Substantia nigra (tissue), 51 donors: ENCODE measurements at places on chromosomes 13 and 19.

DNA sequence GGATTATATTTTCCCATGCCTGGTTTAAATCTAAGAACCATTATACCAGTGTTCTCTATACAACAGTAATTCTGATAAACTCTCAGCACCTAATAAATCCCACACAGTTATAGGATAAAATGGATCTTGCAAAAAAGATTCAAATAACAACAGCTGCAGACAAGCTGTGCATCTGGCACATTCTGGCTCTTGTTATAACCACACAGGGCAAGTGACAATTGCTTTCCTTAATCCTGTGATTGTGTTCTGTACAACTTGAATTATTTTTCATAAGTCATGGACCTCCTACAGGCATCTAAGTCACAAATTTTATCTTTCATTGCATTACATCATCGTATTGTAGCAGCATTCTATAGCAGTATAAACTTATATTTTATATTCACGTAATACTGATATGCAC is 948.3 kb downstream of the SLITRK1 start:
- no peak for DNase-seq

- DNase-seq = peak; percentile 59
These were observed 59.6 kb downstream of the MYO9B start for GRCh38 chr19:17135001-17135853.

DNA sequence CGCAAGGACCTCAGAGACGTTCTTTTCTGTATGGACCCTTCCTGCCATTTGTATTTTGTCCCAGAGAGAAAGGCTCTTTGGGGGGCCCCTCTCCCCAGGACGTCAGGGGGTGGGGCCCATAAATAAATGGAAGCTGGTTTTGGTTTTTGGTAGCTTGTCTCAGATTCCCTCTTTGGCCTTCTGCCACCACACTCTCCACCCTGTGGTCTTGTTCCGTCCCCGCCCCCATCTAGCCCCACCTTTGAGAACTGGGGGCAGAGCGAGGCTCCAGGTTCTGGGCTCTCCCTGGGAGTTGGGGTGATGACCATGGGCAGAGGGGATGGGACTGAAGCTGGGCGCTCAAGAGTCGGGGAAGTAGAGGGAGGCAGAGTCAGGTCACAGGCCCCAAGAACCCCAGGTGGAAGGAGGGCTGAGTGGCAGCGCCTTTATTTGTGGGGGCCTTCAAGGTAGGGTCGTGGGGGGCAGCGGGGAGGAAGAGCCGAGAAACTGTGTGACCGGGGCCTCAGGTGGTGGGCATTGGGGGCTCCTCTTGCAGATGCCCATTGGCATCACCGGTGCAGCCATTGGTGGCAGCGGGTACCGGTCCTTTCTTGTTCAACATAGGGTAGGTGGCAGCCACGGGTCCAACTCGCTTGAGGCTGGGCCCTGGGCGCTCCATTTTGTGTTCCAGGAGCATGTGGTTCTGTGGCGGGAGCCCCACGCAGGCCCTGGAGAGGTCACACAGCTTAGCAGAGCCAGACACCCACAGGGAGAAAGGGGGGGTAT is 3.3 kb downstream of the ISYNA1 start:
- DNase-seq = no peak

DNA sequence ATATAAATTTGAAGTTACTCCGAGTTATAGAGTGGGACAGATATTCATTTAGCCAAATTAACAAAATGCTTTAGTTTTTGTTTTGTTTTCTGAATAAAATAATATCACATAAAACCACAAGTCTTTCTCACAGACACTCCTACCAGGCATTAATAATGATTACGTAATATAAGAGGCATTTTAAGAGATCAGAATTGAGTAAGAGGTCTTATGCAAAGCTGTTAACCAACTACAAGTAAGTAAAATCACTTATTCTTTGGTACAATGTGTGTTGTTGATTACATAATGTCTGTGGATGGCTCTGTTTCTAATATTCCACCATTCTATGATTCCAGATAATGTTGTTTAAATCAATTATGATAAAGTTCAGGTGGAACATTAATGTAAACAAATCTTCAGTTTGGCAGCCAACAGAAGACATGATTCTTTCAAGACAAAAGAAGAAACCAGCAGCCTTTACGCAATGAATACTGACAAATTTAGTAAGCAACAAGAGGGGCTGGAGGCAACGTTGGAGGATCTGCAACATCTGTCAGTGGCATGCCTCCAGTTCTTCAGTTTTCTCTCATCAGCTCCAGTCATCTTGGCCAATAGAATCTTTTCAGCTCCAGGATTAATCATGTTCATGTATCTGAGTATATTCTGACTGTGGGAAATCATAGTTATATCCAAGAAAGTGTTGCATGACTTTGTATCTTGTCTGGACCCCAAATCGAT is 403.8 kb downstream of the SLITRK5 start:
- DNase-seq = no peak

DNA sequence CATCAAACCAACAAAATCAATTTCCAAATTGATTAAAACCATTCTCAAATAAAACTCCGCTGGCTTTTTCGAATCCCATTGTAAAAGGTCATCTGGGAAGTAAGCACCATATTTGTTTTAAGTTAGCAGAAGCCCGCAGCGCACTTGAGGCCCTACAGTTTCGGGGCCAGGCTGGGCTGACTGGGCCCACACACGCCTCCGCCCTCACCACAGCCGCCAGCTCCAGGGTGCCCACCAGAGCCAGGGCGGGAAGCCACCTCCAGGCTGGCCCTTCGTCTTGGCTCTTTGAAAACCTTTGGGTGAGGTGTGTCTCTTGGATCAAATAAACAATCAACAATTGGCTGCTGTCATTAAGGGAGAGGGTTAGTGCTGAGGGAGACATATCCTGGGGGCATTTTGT is 133.3 kb downstream of the SOX1 start:
- DNase-seq = no peak

- no peak for DNase-seq
These were observed 62.5 kb downstream of the RAP2A start for GRCh38 chr13:97496511-97496910.

- no peak for DNase-seq
These were observed 67.5 kb upstream of the DOCK9 start for GRCh38 chr13:99045396-99045795.

DNA sequence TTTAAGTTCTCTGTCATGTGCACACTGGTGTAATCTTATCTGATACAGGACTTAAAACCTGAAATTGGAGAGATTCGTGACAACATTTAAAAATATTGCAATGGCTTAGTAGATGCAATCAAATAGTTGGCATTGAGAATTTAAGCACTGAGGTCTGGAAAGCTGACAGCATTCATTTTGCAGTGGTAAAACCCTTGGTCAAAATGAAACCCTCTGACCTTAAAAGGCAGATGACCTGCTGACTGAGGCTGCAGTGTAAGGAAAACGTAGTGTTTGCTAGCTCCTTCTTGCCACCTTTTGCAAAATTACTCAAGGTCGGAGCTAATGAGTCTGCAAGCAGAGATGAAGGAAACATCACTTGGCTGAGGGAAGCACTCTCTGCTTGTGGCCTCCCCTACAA is 150.6 kb downstream of the KCTD12 start:
- DNase-seq = no peak

DNA sequence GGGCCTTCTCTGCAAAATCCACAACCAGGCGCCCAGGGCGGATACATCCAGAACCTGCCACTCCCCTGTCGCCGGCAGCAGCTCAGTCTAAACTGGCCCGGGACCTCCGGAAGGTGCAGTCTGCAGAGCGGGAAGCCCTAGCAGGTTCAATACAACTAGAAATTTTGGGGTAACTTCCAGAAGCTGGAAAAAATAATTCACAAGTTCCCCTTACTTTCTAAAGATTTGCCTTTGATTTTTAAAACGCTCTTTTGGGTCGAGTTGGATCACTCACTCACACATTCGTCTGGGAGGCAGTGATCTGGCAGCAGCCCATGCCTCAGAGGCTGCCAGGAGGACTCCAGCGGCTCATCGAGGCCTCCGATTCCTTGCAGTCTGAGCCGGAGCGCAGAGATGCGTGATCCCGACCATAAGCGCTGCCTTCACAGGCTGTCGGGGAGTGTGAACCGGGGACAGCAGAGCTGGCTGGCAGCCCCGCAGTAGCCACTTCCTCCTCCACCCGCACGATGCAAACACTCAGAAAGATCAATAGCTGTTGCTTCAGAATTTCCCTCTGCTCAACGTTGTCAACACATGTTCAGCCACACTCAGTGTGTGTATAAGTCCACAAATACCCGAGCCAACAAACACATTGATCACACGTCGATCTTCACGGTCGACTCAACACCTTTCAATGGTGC is 35.6 kb upstream of the ZNF507 start:
- DNase-seq = no peak

DNA sequence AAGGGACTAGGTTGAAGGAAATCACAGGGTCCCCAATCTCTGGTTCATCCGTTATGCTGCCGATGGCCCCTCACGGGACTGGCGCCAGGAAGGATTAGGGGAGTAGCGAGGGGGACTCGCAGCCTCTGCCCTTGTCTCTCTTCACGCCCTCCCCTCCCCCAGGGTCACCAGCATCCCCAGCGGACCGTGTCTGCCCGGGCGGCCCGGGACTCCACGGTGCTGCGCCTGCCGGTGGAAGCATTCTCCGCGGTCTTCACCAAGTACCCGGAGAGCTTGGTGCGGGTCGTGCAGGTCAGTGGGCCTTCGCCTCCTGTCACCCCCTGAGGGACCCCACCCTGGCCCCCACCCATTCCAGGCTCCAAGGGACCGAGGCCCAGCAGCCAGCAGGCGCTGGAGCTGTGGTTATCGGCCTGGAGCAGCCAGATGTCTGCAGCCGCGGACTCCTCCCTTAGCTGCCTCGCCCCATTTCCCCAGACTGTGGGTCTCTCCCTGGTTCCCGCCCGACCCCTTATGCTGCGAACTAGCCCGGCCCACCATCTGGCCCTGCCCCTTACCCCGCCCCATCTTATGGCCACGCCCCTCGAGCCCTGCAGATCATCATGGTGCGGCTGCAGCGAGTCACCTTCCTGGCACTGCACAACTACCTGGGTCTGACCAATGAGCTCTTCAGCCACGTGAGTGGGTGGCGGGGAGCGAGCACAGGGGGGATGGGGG is 5.4 kb downstream of the PNPLA6 start:
- DNase-seq = no peak

- DNase-seq = no peak
These were observed 28.7 kb upstream of the LMO7 start for GRCh38 chr13:75607447-75607846.

DNA sequence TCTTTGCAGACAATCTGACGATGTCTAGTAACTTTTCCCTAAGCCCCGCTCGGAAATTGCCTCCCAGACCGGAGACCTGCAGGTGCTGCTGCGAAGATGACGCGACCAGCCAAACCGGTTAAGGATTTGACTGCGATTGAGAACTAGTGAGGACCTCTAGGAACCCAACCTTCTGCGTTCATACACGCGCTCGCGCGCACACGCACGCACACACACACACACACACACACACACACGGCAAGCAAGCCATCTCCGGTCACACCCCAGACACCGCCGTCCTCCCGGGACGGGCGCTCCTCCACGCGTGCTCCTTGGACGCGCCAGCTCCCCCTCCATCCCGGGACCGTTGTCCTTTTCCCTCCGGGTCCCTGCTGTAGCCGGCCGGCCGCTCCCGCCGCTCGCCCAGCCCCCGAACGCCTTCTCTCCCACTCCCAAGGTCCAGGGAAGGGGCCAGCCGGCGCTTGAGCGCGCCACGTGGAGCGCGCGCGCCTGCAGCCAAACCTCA is 1.2 kb downstream of the TBC1D4 start:
- DNase-seq = no peak

- DNase-seq = no peak
These were observed 4.0 kb downstream of the SERPINE3 start for GRCh38 chr13:51343475-51343874.

DNA sequence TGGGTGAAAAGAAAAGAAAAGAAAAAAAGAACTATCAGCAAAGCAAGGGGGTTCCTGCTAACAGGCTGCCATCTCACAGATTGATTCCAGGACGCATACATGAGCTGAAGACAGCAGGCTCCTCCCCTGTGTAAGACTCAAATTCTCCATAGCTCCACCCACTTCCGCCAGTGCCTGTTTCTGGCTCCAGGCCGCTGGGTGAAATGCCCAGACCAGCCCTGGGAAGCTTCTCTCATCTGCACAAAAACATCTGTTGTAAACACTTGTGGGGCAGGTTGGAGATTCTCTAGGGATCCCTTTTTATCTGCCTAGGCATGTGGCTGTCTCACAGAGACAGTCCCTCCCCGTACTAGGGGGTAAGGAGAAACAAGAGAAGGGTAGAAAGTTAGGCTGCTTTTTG is 1054.4 kb upstream of the SPRY2 start:
- no peak for DNase-seq

GRCh38 chr13:73138276-73138637 is 79.5 kb downstream of the KLF5 start:
- DNase-seq = no peak

DNA sequence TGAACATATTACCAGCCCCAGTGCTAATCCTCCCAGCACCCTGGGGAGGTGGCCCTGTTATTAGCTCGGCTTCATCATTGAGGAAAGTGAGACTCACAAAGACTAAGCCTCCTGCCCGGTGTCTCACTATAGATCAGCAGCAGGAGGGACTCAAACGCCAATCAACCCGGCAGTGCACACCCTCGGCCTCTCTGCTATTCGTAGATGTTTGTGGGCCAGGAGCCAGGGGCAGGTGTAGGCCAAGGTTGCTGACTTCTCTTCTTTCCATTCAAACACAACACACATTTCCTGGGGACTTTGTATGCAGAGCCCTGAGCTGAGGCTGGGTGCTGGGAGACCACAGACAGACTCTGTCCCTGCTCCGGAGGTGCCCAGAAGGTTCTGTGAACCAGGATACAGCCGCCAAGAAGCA is 9.4 kb upstream of the SBK3 start:
- no peak for DNase-seq

DNA sequence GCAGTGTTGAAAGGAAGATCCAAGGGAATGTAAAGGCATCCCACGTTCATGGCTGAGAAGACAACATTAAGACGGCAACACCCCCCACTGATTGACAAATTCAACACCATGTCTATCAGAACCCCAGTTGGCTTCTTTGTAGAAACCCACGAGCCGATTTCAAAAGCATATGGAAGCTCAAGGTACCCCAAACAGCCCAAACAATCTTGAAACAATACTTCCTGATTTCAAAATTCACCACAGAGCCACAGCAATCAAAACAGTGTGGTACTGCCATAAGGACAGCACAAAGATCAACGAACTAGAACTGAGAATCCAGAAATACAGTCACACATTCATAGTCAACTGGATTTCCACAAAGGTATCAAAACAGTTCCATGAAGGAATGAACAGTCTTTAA is 6.2 kb downstream of the MIER2 start:
- DNase-seq = no peak

DNA sequence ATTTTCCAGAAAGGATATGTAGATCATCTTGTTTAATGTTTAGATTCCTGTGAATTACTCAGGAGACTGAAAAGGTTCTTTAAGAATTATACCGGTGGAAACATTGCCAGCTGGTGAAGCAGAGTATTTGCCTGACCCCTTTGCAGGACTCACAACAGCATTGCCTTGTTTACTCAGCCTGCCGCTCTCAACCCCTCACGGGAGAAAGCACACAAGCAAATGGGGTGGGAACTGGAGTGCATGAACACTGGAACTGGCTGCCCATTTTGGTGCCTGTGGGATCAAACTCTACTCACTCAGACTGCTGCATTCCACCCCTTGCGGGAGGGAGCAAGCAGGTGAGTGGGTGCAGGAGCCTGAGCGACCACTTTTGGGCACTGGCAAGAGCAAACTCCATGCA is 804.7 kb upstream of the SLITRK1 start:
- no peak for DNase-seq

GRCh38 chr13:73351730-73352129 is 292.9 kb downstream of the KLF5 start:
- no peak for DNase-seq

GRCh38 chr19:41356984-41357739 is 3.4 kb upstream of the TGFB1 start:
- no peak for DNase-seq
